Upper lobe of right lung (tissue), 1 donor: ENCODE measurements at places on chromosomes 11 and 22. TPM values are rescaled to one million over a fixed set of nuclear protein-coding genes. Genes with fewer than 3 reads are reported as not detected.

The CASP5 gene
- total RNA-seq, result 1.9 TPM

The TRIM48 gene
- total RNA-seq, result not detected

The TMPRSS6 gene
- total RNA-seq, result 2.1 TPM

The ATXN10 gene
- 125 TPM for total RNA-seq
